Mesenteric fat pad (tissue), 1 donor: ENCODE measurements at places on chromosomes 11 and 22. TPM values are rescaled to one million over a fixed set of nuclear protein-coding genes. Genes with fewer than 3 reads are reported as not detected.

Gene KCNA4
- 0.87 TPM for total RNA-seq

Gene GGT5
- total RNA-seq, result 45.4 TPM

Gene DNAJB7
- total RNA-seq, result not detected

Gene FGF19
- not detected for total RNA-seq

- DNase-seq, result no peak
These were observed 3.7 kb upstream of the RANGAP1 start for GRCh38 chr22:41289671-41290070.

- DNase-seq, result no peak
These were observed 1.9 kb downstream of the KCNQ1 start for GRCh38 chr11:2446590-2447252.

DNA sequence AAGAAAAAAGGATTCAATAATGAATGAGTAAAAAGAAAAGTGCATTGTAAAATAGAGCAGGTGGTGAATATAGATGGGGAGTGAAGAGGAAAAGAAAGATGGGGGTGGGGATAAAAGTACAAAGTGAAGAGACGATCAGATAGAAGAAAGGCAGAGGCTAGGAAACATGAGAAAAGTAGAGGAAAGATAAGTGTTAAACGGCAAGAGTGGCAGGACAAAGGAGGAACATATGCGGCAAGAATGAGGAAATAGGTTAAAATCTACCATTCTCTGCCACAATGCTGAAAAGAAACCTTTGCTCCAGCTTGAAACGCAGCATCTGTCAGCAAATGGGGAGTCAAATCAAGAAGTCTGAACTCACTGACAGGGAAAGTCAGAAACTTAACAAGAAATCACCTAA is 6.8 kb downstream of the FUT4 start:
- no peak for DNase-seq

DNA sequence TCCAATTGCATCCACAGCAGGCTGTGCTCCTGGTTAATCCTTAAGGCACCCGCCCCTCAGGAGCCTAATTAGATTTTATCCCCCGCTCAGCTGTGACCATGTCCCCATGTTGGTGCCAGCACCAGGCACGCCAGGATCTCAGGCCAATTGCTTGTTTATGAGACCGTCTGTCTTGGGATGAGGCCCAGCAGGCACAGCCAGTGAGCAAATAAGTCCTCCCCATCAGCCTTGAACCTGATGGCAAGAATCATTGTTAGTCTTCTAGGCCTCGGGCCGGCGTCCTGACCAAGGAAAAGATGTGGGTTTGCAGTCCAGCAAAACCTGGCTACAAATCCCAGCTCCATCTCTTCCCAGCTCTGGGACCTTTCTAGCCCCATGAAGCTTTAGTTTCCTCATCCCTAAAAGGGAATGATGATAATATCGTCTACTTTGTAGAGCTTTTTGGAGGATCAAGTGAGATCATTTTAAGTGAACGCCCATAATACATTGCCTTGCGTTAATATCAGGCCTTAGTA is 57.3 kb downstream of the TP53I11 start:
- DNase-seq, result no peak

DNA sequence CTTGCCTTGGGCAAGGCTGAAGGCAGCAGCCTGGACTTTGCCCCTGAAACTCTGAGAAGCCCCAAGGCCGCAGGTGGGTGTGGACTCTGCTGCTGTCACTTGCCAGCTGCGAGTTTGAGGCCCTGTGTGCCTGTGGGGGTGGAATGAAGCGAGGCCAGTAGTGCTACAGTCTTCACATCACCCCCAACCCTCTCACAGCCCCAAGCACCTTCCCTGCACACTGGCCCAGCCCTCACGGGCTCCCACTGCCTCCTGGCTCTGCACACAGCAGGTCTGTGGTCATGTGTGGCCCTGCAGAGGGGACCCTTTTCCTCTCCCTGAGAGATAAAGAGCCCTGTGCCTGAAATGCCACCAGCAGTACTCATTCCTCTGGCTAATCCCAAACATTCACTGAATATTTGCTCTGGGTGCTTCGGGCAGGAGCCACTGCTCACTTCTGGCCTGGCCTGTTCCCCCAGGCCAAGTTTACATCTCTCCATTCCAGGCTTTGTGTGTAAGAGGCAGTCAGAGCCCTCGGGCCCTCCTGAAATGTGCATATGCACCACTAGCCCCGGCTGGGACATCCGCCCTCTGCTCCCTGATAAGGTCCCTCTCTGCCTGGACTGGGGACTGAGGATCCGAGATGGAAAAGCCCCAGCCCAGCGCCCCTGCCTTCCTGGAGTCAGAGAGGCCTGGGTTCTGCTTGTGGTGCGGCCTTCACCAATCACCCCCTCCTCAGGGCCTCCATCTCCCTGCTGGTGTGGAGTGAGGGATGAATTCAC is 17.7 kb downstream of the MGAT3 start:
- DNase-seq, result no peak

DNA sequence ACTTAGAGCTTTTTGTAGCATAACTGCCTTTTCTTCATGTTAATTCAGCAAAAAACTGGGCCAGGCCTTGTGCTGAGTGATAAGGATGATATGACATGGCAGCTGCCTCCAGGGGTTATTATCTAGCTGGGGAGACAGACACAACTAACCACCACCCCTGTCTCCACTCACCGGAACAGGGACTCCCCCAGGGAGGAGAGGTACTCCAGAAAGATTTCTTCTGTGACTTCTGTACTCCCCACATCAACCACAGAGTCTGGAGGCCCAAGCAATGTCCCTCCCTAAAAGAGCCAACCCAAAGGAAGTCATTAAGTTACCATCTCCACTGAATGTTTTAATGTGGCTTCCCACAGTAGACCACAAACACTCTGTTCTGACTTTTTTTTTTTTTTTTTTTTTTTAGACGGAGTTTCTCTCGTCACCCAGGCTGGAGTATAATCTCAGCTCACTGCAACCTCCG is 14.3 kb upstream of the PMM1 start:
- no peak for DNase-seq
